ENCODE measurements at places on chromosomes 2 and 18. TPM values are rescaled to one million over a fixed set of nuclear protein-coding genes. Genes with fewer than 3 reads are reported as not detected.

GRCh38 chr18:63099091-63099840 is 220.3 kb downstream of the BCL2 start:
- DNase-seq, result no peak

DNA sequence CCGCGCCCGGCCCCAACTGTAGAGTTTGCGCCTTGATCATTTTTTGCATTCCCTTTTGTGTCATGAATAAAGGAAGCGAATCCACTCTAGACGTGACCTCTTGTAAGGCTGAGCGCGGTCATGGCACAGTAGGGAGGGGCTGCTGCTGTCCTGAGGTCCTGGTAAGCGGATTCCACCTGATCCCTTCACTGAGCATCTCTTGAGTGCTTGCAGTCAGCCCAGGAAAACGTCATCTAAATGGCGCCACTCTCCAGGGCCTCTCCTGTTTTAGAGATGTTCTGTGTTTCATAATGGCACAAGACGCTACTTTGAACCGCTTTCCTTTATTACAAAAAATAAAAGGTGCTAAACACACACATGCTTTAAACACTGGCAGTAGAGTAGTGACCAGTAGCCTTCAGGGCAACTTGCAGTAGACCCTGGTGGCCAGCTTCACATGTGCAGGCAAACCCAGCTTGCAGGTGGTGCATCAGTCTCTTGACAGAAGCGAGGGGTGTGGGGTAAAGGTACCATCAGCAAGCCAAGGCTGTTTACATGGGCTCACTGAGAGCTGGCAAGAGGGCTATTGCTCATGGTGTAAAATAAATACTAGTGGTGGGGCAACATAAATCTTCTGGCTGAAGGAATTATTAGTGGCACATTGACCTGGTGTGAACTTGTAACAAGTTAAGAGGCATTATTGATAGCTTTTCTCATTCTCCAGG is 43.0 kb upstream of the ACKR3 start:
- no peak for DNase-seq

GRCh38 chr2:239805414-239805813 is 219.7 kb downstream of the NDUFA10 start:
- no peak for DNase-seq

- no peak for DNase-seq
Measured at GRCh38 chr2:205682971-205683501, 735 bp downstream of the NRP2 start.

Gene PLGLB1
- total RNA-seq, result 0.85 TPM

GRCh38 chr18:58793361-58793760 is 71.3 kb upstream of the ZNF532 start:
- no peak for DNase-seq
